ENCODE measurements at places on chromosomes 1 and 21. TPM values are rescaled to one million over a fixed set of nuclear protein-coding genes. Genes with fewer than 3 reads are reported as not detected.

The KCNH1 gene
- 2.7 TPM for total RNA-seq

The CYP4A22 gene
- total RNA-seq: not detected

The ENSA gene
- total RNA-seq: 165 TPM

The RNU1-2 gene
- not detected for total RNA-seq

The PEX10 gene
- total RNA-seq: 14.7 TPM

The DNAI4 gene
- total RNA-seq: 0.55 TPM

The TMEM51 gene
- total RNA-seq: 38.0 TPM

The MAN1C1 gene
- total RNA-seq: 0.37 TPM

The MAGOH gene
- total RNA-seq: 64.4 TPM

The LEMD1 gene
- total RNA-seq: not detected

The ARHGAP30 gene
- total RNA-seq: 0.07 TPM

The C1orf94 gene
- not detected for total RNA-seq

The ATP1A4 gene
- total RNA-seq: not detected

The C1orf116 gene
- 5.8 TPM for total RNA-seq

The DMRTA2 gene
- 0.22 TPM for total RNA-seq

The BCL10 gene
- total RNA-seq: 12.6 TPM

The C1orf21 gene
- total RNA-seq: 5.7 TPM

The MRPL9 gene
- 81.6 TPM for total RNA-seq

The HPCAL4 gene
- 0.29 TPM for total RNA-seq

The RAP1GAP gene
- total RNA-seq: 7.1 TPM

The SPRR2A gene
- total RNA-seq: not detected

The AKNAD1 gene
- 1.2 TPM for total RNA-seq

The UBE2U gene
- not detected for total RNA-seq

The CRB1 gene
- not detected for total RNA-seq

The MEX3A gene
- total RNA-seq: 2.2 TPM

The CCDC30 gene
- 1.2 TPM for total RNA-seq

The VASH2 gene
- 3.7 TPM for total RNA-seq

The ARMH1 gene
- total RNA-seq: 0.65 TPM

The C1QC gene
- not detected for total RNA-seq

The SLC30A10 gene
- not detected for total RNA-seq

The CGN gene
- 1.6 TPM for total RNA-seq

Data from A549 treated with ZK216348 at 1 μM for 4 hours (cell line).